ENCODE measurements at places on chromosomes 11 and 22. TPM values are rescaled to one million over a fixed set of nuclear protein-coding genes. Genes with fewer than 3 reads are reported as not detected.

GRCh38 chr11:109808569-109808968 is 284.6 kb upstream of the ZC3H12C start:
- no peak for DNase-seq

- DNase-seq, result no peak
Observed at GRCh38 chr11:70944141-70944540, 308.2 kb downstream of the SHANK2 start.

DNA sequence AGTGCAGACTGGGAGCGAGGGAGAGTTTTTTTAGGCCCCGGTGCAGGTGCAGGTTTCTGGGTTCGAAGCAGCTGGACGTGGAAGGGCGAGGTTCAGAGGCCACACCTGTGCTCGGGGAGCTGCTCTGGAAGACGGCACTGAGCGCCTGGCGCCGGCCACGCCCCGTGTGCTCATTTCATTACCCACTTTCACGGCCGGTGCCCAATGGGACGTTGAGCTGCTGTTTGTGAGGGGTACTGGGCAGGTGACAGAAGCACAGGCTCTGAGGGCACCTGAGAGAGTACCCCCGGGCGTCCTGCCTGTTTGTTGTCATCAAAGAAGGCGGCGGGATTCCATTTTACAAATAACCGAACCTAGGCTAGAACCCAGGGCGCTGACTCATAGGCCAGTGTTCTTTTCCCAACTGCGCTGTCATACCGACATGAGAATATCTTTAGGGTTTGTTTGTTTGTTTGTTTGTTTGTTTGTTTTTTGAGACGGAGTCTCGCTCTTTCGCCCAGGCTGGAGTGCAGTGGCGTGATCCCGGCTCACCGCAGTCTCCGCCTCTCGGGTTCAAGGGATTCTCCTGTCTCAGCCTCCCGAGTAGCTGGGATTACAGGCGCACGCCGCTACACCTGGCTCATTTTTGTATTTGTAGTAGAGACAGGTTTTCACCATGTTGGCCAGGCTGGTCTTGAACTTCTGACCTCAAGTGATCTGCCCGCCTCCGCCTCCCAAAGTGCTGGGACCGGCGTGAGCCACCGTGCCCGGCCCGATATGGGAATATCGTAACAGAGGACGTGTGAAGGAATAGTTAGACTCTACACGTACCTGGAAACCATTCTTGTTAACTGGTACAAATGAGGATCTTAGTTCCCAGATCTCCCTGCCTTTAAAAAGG is 16.6 kb upstream of the SPTBN2 start:
- DNase-seq, result no peak

- DNase-seq, result no peak
Observed at GRCh38 chr11:133993107-133993506, 36.3 kb upstream of the IGSF9B start.

GRCh38 chr22:37546437-37547250 is 13.6 kb upstream of the CDC42EP1 start:
- no peak for DNase-seq

DNA sequence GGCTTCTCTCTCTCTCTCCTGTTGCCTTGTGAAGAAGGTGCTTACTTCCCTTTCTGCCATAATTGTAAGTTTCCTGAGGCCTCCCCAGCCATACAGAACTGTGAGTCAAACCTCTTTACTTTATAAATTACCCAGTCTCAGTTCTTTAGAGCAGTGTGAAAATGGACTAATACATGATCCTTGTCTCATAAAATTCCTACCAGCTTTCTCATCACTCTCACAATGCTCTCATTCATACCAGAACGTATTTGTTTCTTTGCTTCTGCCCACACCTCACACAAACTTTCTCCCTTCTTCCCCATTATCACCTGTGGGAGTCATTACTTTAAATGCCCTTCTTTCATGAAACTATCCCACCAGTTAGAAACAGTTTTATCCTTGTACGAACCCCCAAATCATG is 62.7 kb upstream of the ARHGAP42 start:
- DNase-seq, result no peak

- DNase-seq, result no peak
Observed at GRCh38 chr11:35036639-35037038, 102.3 kb upstream of the CD44 start.

DNA sequence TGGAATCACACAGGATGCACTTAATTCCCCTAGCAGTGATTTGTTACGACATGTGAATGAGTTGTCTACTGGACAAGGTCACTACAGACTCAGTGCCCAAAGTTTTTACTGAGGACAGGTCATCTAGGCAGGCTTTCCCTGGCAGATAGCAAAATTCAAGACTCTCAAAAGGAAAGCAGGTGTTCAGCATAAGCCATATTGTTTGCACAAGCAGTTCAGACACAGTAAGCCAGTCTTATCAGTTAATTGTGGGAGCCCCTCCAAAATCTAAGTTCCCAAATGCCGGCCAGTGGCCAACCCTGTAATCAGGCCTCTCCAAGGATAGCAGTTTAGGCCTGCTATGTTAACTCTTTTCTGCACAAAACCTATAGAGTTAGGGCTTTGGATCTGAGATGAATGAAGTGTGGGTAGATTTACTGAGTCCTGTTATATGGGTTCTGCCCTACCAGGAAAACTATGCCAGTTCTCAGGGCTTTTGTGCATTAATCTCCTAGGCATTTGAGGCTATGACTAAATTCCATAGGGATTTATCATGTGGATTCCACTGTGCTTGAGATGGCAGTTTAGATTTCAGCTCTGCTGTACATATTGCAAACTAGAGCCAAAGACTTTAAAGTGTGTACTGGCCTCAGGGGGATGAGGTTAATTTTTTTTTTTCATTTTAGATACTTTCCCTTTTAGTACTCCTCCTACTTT is 4.8 kb upstream of the ARHGEF12 start:
- DNase-seq, result no peak

Gene CBLIF
- total RNA-seq, result not detected

Gene JHY
- 8.2 TPM for total RNA-seq
